ENCODE measurements at places on chromosomes 1 and 21.
A peak's percentile ranks its signal among the peaks of the same experiment; 100 is the strongest.

GRCh38 chr1:149885339-149886120, 13.8 kb upstream of the BOLA1 start:
- peak; percentile 94 for DNase-seq

DNA sequence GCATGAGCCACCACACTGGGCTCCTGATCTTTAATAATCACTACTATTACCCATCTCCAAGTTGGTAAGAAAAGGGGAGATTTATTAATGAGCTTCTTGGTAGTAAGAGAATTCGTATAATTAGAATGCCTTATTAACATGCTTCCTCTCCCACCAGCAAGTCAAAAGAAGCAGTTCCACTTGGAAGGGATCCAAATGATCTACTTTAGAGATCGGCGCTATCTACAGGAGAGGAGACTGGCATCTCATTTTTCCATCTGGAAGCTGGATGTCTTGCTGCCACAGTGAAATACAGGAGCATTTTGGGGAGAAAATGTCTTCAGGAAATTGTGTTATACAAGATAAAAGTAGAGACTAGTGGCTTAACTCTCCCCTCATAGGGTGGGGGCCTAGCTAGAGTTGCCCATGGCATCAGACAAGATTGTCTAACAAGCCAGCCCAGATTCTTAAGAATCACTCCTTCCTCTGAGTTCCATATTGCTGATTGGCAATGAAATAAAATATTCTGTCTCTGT, 33.6 kb upstream of the CAMSAP2 start:
- no peak for DNase-seq

- DNase-seq, result no peak
Observed at GRCh38 chr1:110159168-110159567, 8.9 kb downstream of the SLC6A17 start.

DNA sequence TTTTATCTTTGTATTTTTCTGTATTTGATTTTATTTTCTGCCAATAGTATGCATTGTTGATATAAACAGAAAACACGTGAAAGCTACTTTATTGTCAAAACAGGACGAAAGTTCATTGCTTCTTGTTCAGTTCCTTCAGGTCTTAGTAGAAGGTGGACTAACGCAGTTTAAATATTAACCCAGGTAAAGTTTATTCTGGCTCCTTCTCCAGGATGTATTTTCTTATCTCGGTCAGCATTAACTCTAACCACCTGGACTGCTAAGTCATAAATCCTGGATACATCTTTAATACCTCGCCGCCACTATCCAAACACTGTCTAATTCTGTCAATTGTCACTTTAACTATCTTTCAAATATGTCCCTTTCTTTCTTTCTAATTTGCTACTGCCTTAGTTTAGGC, 5.7 kb upstream of the SOAT1 start:
- DNase-seq, result no peak

DNA sequence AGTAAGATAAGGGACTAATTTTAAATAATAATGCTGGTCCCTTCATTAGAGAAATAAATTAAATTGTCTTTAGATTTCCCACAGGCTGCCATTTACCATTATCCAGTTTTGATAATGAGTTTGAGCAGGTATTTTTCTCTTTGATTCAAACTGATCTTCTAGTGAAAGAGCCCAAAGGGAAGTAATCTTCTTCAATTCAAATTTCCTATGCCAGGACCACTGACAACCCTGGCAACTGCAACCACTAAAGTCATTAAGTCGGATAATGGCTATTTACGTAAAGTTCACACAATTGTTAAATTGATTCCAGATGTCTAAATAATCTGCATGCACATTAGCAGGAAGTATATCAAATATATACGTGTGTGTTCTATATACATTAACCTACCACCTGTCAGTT, 399.3 kb downstream of the PTPRC start:
- no peak for DNase-seq

- no peak for DNase-seq
Observed at GRCh38 chr1:42807056-42807668, 9.8 kb upstream of the ERMAP start.

DNA sequence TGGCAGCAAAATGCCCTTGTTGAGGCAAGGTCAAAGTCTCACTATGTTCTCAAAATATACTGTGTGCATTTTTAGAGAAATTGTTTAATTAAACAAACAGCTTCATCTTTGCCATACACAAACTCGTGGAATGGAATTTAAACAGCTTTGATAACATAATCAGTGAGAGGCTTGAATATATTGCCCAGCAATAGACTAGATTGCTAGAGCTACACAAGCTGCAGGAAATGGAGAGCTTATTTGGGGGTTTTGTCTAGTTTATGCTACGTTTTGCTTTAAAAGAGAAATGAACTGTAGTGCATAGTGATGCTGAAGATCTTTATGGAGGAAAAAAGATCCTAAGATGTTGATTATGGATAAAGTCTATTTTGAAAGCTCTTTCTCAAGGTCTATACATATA, 166.8 kb upstream of the HMCN1 start:
- no peak for DNase-seq

- no peak for DNase-seq
Observed at GRCh38 chr1:61388566-61388965, 306.2 kb downstream of the NFIA start.

DNA sequence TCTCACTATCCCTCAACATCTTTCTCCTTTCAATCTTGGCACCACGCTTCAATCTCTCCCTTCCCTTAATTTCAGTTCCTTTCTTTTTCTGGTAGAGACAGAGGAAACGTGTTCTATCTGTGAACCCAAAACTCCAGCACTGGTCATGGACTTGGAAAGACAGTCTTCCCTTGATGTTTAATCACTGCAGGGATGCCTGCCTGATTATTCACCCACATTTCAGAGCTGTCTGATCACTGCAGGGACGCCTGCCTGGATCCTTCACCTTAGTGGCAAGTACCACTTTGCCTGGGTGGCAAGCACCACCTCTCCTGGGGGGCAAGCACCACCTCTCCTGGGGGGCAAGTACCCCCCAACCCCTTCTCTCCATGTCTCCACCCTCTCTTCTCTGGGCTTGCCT, 27.8 kb downstream of the SELL start:
- no peak for DNase-seq

GRCh38 chr1:213512316-213512715, 461.3 kb downstream of the RPS6KC1 start:
- DNase-seq, result no peak

DNA sequence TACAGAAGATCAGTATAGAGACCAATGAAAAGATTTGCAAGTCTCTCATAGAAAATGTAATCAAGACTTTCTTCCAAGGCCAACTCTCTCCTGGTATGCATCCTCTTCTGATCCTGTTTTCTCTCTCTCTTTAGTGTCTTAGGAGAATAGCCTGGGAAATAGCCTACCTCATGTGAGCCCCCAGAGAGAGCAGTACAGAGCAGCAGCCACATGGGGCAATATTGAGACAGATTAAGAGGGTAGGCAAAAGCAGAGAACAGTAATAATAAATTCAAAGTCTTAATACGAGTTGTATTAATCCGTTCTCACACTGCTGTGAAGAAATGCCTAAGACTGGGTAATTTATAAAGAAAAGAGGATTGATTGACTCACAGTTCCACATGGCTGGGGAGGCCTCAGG, 61.4 kb downstream of the RNASEL start:
- DNase-seq, result no peak

DNA sequence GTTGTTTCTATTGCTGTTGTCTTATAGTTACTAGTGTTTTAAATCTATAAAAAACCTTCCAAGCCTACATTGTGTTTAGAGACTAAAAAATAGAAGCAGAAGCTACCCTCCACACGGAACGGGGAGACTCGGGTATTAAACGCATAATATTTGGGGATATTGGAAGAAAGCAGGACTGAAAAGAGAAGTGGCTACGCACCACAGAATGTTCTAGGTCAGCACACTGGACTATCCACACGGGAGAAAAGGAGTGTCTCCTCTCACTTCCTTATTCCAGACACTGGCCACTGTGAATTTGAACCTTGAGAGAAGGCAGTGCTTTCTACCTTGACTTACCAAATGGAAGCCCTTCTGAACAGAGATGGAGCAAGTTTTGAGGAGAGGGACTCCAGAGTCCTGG, 1.0 kb upstream of the OR10J4 start:
- DNase-seq, result no peak

DNA sequence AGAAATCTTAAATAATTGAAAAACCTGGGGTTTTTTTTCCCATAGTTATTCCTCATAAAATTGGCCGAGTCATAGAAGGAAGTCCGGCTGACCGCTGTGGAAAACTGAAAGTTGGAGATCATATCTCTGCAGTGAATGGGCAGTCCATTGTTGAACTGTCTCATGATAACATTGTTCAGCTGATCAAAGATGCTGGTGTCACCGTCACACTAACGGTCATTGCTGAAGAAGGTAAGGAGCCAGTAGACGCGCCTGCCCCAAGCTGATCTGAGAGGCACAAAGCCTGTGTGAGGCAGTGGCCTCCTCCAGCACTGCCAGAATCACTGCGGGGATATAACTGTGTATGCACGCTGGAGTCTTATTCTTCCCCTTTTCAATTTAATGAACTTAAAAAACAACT, 100.3 kb downstream of the PHTF1 start:
- DNase-seq, result no peak

GRCh38 chr1:10173582-10173981, 36.8 kb upstream of the KIF1B start:
- DNase-seq, result no peak

GRCh38 chr1:243713470-243714186, 136.4 kb downstream of the AKT3 start:
- no peak for DNase-seq

DNA sequence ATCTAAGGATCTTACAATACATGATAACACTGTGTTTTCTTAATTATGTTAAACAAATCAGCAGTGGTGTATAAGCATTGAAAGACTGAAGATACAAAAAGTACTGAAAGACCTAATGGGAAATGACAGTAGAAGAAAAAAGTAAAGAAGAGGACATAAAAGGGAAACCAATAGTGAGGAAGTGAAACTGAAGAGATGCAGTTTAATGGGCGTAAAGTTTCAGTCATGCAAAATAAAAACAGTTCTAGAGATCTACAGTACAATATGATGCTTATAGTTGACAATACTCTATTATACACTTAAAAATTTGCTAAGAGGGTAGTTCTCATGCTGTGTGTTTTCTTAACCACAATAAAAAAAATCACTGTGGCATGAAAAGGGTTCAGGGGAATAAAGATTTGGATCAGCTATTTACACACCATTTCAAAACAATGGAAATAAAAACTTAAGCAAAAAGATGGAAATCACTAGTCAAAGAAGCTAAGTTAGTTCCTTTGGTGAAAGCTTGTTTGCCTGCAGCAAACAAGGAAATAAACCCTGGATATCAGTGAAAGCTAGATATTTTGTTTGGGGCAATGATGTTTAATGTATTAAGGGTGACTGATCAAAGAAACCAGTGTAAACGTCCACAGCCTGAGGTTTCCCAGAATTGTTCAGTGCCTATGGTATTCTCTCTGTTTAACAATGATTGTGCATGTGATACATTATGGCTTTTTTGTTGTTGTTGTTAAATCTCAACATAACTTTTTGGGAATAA, 1160.8 kb upstream of the ADGRL2 start:
- DNase-seq, result no peak

DNA sequence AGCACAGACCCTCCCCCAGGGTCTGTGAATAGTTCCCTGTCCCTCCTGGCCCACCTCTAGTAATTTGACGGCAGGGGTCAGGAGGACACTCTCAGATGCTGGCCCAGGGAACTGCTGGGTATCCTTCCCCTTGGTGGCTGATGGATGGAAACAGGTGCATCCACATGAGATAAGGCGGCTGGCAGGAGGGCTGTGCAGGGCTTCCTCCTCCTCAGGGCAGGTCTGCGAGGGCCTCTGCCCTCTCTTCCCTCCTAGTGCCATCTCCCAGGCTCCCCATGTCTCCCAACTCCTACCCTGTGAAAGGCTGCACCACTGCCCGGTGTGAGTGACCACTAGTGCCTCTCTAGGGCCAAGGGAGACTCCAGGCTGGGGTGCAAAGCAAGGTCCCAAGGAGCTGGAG, 123.9 kb downstream of the GLIS1 start:
- peak; percentile 36 for DNase-seq

- peak; percentile 46 for DNase-seq
Observed at GRCh38 chr21:45010860-45011259, 63.5 kb upstream of the ADARB1 start.

DNA sequence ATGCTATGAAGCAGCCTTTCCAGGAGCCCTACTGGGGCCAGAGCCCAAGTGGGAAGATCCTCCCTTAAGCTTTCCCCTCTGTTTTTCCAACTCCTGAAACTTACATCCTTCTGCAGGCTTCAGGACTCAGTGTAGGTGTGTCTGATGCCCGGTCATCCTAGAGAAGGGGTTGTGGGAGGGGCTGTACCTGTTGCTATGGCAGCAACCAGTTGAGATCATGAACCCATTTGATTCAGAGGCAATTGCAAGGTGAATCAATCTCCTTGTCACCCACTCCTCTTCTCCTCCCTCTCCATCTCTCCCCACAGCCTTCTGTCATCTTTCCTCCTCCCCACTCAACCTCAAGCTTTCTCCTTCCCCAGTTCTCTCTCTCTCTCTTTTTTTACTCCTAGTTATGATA, 151.8 kb downstream of the CACNA1E start:
- DNase-seq, result no peak

DNA sequence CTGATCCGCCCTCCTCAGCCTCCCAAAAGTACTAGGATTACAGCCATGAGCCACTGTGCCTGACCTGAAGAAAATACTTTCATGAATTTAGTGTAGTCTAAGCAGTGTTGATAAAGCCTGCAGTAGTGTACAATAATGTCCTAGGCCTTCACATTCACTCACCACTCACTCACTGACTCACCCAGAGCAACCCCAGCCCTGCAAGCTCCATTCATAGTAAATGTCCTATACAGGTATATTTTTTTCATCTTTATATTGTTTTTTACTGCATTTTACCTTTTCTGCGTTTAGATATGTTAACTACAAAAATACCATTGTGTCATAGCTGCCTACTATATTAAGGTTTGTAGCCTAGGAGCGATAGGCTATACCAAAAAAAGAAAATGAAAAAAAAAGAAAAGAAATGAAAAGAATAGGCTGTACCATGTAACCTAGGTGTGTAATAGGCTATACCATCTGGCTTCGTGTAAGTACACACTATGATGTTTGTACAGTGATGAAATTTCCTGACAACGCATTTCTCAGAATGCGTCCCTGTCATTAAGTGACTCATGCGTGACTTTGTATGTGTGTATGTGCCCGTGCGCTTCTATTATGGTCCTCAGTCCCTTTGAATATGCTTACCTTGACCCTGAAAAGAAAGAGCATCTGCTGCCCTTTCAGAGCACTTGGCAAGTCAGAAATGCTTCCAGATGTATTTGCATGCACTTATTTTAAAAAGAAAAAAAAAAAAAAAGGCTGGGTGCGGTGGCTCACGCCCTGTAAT, 9.2 kb upstream of the SLAMF8 start:
- no peak for DNase-seq

- DNase-seq, result peak; percentile 89
Observed at GRCh38 chr1:175319112-175319911, 126.7 kb upstream of the KIAA0040 start.

- no peak for DNase-seq
Observed at GRCh38 chr1:53298045-53298637, 29.7 kb downstream of the LRP8 start.
